GM04504 (cell line): ENCODE measurements at places on chromosomes 7 and 10.

GRCh38 chr7:115968596-115968995 is 62.0 kb downstream of the TFEC start:
- DNase-seq: no peak

- peak; percentile 32 for DNase-seq
These were observed 14.6 kb downstream of the FGL2 start for GRCh38 chr7:77184990-77185389.

DNA sequence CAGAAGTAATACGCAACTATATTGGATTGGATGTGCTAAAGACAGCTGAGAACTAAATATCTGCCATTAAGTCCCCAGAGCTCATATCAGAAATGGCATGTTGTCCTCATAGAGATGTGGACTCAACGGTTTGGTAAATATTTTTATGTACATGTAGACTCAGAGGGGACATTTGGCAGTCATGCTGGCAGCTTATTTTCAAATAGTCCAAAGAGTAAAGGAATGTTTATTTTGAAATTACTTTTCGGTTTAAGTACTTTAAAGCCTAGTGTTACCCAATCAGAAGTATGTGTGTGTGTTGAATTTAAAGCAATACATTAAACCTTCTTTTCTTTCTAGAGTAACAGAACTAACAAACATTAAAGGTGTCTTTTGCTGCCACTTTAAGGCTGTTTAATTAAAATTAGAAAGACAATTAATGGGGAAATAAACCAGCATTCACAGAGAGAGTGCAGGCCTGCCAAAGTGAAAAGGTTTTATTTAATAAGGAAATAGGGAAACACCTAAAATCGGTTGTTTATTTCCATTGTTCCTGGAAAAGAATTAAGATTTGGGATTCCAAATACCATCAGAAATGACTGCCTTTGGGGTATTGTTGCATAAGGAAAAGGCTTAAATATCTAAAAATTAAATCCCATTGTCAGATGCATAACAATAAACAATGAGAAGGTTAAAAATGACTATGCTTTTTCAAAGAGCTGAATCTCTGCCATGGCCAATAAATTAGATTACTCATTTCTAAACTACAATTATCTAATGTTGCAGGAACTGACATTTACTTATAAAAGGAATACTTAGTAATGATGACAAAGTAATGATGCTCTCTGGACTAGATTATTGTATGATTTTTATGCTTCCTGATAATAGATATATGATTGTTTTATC is 113.4 kb upstream of the AHR start:
- DNase-seq: peak; percentile 42

GRCh38 chr10:91540733-91541132 is 92.1 kb downstream of the PPP1R3C start:
- no peak for DNase-seq

- DNase-seq: no peak
These were observed 233.0 kb upstream of the ZNF32 start for GRCh38 chr10:43881657-43882056.
